ENCODE measurements at places on chromosomes 7 and 10. TPM values are rescaled to one million over a fixed set of nuclear protein-coding genes. Genes with fewer than 3 reads are reported as not detected.

Gene CPA4
- 65.2 TPM for total RNA-seq

Gene H2AZ2
- 180 TPM for total RNA-seq

Gene RPA3
- 88.1 TPM for total RNA-seq

Gene VIPR2
- total RNA-seq: not detected

DNA sequence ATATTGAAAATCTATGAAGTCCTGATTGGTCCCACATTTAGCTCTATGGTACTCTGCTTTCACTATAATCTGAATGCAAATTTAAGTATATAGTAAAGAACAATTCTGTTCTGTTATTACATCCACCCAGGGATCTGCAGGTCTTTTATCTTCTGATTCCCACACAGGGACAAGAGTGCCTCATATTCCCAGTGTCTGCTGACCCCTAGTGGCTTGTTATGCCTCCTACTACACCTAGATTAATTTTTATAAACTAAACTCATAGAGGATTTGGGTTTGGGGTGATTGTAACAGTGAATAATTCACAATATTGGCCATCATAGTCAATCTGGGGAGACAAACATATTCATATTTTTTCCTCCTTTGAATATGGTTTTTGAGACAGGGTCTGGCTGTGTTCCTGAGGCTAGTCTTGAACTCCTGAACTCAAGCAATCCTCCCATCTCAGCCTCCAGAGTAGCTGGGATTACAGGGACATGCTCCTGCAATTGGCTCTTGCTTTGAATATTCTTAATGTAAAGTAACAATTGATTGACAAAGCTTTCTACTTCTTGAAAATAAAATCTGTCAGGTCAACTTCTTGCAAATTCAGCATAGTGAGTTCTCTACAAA, 282.1 kb downstream of the KCND2 start:
- peak; percentile 30 for DNase-seq

DNA sequence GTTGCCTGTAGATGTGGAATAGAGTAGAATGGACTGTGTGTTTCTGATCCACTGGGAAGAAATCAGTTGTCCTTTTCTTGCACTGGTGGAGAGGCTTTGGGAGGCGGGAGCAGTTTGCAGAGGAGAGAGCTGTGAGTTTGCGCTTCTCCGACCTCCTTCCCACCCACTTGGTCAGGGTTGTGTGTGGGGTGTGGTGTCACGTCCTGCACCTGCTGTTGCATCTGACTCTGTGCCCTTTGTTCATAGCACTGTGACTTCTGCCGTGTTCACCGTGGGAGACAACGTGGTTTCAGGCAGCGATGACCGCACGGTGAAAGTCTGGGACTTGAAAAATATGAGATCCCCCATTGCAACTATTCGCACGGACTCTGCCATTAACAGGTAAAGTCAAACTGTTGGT, 67.8 kb downstream of the WDR37 start:
- DNase-seq: no peak

DNA sequence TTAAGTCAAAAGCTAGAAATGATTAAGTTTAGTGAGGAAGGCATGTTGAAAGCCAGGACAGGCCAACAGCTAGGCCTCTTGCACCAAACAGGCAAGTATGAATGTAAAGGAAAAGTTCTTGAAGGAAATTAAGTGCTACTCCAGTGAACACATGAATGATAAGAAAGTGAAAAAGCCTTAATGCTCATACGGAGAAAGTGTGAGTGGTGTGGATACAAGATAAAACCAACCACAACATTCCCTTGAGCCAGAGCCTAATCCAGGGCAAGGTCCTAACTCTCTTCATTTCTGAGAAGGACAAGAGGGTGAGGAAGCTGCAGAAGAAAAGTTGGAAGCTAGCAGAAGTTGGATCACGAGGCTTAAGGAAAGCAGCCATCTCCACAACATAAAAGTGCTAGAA, 53.0 kb downstream of the DNAJC1 start:
- no peak for DNase-seq

DNA sequence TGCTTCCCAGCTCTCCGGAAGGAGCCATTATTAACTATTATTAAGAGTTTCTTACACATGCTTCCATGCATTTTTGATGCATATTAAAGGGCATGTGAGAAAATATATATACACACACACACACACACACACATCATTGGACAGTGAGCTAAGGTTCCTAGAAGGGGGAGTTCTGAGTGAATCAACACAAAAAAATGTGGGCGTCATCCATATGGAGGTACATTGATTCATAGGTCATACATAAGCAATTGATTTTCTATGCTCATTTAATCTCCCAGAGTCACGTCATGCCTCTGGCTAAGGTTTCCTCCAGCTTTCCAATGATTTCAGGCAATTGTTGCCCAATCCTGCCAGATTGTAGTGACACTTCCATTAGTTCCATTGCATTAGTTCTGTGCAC, 269.4 kb downstream of the DNAJB9 start:
- no peak for DNase-seq

Data from foreskin keratinocyte (primary cell).